ENCODE measurements at places on chromosomes 12 and 14. TPM values are rescaled to one million over a fixed set of nuclear protein-coding genes. Genes with fewer than 3 reads are reported as not detected.

Gene C14orf132
- total RNA-seq, result 20.7 TPM

Gene HSP90B1
- 217 TPM for total RNA-seq

Gene BRAP
- total RNA-seq, result 29.5 TPM

Gene NT5DC3
- 346 TPM for total RNA-seq

Gene GSG1
- total RNA-seq, result not detected

Gene TAS2R42
- not detected for total RNA-seq

DNA sequence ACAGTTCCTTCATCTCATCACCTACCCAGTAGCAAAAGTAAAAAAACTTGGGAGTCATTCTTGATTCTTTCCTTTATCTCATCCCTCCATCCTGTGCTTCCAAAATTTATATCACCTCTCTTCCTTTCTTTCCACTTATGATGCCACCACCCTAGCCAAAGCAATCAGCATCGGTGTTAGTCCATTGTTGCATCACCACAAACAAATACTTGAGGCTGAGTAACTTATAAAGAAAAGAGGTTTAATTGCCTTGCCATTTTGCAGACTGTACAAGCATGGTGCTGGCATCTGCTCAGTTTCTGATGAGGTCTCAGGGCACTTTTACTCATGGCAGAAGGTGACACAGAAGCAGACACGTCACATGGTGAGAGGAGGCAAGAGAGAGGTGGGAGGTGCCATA lies 19.8 kb upstream of the CATSPERB start:
- no peak for DNase-seq

- DNase-seq, result no peak
Measured at GRCh38 chr12:76318773-76319594, 29.2 kb downstream of the BBS10 start.

DNA sequence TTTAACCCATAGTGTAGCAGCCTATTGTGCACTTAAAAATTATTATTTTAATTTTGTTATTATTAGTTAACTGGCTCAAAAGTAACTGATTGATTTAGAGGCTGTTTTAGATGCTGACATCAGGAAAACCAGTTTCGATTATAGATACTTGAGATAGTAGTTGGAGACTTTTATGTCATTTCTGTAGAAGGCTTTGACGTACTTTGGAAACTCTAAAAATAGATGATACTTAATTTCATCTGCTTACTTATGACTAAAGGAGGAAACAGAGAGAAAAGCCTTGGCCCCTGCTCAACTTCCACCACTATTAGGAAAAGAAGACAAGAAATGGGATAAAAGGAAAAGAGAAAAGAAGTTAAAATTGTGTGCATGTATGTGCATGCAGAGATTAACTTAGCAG lies 219.3 kb upstream of the HMGA2 start:
- no peak for DNase-seq

- no peak for DNase-seq
Measured at GRCh38 chr14:28102814-28103213, 663.8 kb upstream of the FOXG1 start.

GRCh38 chr12:9032202-9032964 lies 43.0 kb downstream of the KLRG1 start:
- DNase-seq, result no peak

DNA sequence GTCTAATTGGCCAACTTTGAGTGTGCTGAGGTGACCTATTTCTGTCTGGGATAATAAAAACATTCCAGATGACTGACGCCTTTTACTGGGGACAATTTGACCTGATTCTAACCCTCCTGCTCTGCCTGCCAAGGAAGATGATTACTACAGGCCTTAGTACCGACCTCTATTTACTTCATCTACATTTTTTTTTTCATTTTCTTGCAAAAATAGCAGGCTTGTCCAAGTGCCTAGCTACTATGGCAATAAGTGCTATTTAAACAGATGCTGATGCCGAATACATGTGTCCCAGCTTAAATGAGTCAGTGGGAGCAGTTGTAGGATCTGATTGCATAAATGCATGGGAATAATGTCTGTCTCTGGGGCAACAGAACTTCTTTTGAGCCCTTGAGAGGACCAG lies 254.3 kb downstream of the RGS6 start:
- DNase-seq, result no peak

- no peak for DNase-seq
Measured at GRCh38 chr12:109937371-109937770, 37.3 kb downstream of the TCHP start.

DNA sequence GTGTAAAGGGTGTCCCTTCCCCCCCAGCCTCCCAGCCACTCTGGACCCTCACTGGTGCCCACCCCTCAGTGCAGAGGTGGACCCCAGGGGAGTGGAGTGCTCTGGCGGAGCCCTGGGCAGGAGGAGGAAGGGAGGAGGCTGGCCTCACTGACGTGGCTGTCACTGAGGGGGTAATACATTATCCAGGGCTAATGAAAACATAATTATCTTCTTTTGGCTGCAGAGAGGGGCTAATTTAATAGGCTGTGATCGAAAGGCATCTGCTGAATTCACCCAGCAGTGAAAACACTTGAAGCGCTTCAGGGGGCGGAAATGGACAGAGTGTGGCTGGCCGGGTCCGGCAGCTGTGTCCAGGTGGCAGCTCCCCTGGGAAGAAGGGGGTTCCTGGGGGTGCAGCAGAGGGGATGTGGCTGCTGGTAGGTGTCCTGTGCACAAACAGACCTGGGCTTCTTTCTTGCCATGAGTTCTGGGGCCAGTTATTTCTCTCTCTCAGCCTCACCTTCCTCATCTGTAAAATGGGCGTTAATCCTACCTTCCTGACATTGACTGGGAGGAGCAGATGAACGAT lies 3.7 kb upstream of the NOS1 start:
- DNase-seq, result no peak

- no peak for DNase-seq
Measured at GRCh38 chr14:65301862-65302539, 110.5 kb upstream of the FUT8 start.

DNA sequence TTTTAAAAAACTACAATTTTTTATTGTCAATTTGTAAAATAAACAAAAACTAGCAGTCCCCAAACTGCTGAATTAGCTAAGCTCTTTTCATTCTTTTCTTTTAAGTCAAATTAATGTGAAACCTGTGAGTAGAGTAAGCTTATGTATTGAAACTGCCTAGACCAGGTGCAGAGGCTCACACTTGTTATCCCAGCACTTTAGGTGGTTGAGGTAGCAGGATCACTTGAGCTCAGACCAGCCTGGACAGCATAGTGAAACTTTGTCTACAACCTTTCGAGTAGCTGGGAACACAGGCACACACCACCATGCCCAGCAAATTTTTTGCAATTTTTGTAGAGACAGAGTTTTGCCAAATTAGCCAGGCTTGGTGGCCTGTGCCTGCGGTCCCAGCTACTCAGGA lies 26.4 kb downstream of the SCFD1 start:
- DNase-seq, result no peak

GRCh38 chr14:104136472-104137296 lies 1.7 kb upstream of the KIF26A start:
- DNase-seq, result no peak

DNA sequence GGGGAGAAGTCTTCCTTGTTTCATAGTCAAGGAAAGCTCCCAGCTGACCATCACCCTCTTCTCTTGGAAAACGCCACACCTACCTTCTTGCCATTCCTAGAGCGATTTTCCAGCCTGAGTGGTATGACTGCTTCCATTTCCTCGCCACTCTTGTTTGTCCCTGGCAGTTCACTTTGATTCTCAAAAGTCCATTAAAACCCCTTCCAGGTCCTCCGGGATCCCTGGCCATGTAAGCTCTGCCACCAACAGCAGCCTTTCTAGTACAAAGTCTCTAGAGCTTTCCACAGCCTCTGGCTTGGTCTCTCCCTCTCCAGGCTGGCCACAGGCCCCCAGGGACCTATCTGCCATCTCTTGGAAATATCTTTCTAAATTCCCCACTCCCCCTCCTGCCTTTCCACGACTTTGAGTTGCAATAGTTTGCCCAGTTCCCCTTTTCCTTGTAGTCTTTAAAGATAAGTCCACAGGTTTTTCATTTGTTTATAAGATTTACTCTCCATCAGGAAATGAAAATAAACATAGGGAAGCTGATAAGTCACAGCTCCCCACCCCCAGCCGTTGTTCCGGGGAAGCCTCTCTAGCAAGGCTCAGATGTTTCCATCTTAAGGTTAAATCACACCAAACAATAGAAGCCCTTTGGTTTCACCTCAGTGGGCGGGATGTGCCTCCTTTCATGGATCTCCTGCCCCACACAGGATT lies 42.9 kb upstream of the SINHCAF start:
- no peak for DNase-seq

- no peak for DNase-seq
Measured at GRCh38 chr12:121334513-121335343, 17.5 kb downstream of the ANAPC5 start.

DNA sequence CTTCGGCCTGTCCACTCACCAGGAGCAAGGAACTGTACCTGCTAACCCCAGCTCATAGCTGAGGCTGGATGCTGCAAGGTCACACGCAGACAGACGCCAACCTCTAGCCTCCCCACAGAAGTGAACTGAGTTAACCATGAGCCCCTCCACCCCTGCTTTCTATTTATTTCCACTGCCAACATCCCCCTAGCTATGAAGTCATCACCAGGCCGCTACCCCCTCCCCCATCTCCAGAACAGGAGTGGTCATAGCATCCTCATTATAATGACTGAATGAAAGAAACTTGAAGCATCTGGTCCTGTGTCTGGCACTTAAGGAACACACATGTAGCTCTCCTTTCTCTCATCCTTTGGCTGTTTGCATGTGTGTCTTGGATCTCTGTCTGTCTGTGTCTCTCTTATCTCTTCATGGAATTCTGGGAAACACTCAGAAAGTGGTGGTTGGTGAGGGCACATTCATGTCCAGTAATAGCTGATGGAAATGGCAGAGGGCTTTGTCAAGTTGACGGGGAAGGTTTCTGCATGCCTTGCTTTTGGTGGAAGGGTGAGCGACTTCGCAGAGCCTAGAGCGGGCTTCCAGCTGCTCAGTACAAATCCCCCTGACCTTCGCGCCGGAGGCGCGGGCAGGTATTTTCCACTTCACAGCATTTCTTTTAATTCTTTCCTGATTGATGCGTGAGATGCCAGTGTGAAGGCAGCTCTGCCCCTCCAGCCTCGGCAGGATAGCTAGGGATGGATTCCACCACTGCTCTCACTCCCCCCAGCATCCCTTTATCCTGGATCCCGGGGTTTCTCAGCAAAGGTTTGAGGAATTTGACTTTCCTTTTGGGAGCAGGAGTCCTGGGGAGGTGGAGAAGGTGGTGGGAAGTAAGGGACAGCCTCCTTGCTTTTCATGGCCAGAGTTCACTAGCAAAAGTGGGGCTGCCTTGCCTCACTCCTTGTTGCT lies 198.2 kb downstream of the CHST11 start:
- no peak for DNase-seq

GRCh38 chr12:122393817-122394216 lies 28.7 kb downstream of the CLIP1 start:
- no peak for DNase-seq

GRCh38 chr12:67919406-67919805 lies 69.8 kb upstream of the IFNG-AS1 start:
- no peak for DNase-seq

DNA sequence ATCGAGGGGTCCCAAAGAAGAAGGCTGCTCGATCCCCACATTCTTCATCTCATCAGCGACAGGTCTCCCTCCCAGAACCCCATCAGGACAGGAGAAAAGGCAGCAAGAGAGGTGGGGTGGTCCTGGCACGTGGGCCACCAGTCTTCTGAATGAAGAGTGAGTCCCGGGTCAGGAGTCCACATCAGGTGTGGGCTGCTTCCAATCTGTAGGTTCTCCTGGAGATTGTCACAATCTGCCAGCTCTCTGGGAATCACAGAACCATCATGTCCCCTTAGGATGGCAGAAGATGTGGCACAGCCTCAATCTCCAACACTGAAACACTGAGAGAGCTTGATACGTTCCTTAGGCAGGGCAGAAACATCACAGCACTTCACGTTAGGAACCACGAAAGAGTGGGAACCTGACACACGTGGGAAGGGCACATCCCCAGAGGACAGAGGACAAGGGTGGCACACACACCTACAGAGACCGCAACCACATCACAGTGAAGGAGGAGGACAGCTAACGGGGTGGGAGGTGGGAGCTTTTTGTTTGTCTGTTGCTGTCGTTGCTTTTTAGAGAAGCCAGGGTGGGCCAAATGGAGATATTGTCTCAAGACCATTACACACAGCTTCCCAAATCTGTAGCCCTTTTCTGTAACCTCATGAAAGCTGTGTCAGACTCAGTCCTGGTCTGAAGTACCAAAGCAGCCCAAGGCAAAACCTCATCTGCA lies 284.5 kb downstream of the DPF3 start:
- no peak for DNase-seq
